ENCODE measurements at places on chromosomes 2 and 18.
A peak's percentile ranks its signal among the peaks of the same experiment; 100 is the strongest.

DNA sequence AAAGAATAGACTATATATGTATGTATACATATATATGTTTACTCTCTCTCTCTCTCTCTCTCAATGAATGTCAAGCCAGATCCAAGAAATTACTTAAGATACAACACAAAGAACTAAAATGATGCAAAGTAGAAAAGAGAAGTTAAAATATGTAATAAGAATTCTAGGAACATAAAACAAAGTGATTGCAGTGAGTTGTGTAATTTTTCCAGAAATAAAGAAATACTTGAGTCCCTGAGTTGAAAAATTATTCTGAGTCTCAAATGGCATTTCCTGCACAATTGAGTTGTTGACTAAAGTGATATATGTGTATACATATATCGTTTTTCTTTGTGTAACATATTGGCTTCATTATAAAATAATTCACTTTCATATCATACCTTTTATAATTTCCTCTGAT is 262.4 kb downstream of the INSIG2 start:
- no peak for DNase-seq

DNA sequence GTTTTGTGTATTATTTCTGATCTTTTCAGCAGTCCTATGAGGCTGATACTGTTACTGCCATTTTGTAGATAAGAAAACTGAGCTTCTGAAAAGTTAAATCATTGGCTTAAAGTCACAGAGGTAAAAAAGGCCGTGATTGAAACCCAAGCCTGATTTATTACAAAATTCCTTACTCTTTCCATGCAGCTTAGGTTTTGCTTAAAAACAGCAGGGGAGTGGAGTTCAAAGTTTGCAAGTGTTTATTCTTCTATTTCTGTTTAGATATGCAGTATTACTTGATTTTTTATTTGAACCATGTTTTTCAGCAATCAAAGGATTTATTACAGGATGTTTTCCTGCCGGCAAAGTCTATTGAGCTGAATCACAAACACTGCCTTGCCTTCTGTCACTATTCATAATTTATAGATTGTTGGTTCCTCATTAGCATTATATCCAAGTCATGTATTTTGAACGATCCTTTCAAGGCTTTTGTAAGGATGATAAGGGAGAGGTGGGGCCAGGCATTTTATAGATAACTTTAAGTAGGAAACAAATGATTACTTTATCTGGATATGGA is 31.9 kb upstream of the MSTN start:
- DNase-seq, result no peak

- DNase-seq, result no peak
These were observed 37.0 kb downstream of the MAL start for GRCh38 chr2:95062242-95063085.

DNA sequence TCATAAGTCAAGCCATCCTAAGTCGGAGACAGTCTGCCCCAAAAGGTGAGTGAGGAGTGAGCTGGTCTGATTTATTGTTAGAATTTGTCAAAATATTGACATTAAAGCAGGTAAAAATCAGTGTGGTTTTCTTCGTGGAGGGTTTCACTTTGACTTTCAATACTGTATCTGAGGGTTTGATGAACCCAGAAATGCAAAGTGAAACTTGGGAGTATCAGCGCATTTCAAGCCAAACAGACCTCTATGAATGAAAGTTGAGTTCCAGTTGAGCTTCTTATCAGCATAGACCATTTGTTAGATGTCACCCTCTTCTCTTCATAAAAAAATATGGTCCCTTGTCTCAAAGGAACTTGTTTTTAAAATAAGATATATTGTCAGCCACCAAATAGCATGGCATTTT is 21.7 kb upstream of the CXCR4 start:
- no peak for DNase-seq

GRCh38 chr2:157497638-157498314 is 53.9 kb upstream of the CYTIP start:
- DNase-seq, result peak; percentile 43

GRCh38 chr2:238420878-238421694 is 5.6 kb upstream of the ASB1 start:
- DNase-seq, result peak; percentile 56

GRCh38 chr18:12921178-12921577 is 26.6 kb upstream of the SEH1L start:
- no peak for DNase-seq

DNA sequence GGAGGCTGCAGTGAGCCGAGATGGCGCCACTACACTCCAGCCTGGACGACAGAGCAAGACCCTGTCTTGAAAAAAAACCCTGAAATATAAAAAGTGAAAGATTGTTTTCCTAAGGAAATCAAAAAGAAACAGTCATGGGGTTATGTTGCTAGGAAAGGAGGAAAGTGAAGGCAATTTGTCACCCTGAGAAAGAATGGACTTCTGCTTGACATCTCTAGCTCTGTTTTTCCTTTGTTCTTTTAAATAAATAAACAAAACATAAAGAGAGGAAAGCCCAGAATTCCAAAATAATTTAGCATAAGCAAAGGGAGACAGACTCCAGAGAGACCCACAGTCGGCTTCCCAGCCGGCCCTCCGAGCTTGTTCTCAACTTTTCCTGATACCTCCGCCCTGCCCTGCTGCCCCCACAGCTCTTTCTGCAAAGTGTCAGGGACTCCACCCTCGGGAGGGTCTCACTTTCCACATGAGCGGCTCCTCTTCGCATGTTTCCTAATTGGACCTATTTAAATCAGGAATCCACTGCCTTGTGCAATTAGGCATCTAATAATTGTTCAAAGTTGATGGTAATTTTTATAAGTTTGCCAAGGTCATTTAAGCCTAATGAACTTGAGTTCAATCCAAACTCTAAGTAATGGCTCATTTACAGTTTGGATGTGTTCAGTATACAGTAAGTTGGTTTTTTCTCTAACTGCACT is 49.8 kb upstream of the COPS8 start:
- DNase-seq, result no peak

DNA sequence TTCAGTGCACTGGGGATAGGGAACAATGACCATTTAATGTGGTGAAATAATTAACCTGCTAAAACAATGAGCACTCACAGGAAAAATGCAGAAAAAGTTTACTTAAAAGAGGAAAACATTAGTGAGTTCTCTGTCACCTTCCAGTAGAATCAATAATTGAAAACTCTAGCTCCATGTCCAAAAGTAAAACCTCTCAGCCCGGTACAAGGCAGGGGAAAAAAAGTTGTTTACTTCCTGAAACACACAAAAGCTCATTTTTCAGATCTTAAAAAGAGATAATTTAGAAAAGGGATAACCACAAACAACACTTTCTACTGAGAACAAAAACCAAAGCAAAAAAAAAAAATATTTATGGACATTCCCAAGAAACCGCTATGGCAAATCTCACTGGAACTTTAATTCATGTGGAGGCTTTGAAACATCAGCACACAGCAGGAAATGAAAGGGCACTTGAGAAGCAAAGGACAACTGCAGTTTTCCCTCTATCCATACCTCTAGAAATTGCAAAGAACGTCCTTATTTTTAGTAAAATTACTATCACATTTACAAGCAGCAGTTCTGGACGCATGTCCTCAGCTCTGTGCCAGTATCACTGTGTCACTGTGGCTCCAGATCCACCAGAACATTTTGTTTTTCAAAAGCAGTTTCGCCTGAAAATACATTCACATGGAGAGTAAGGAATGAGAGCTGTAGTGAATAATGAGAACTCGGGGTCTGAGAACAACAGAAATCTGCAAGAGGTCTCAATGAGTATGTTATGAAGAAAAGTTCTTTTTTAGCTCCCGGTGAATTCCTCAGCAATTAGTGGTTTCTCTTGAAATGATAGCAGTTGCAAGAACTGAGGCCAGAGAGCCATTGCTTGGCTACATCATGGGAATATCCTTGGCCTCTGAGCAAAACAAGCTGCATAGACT is 44.7 kb upstream of the DNAH7 start:
- peak; percentile 70 for DNase-seq

- no peak for DNase-seq
These were observed 34.9 kb downstream of the SCTR start for GRCh38 chr2:119489232-119489952.

- DNase-seq, result no peak
These were observed 249.5 kb upstream of the KLHL14 start for GRCh38 chr18:33022370-33022769.

DNA sequence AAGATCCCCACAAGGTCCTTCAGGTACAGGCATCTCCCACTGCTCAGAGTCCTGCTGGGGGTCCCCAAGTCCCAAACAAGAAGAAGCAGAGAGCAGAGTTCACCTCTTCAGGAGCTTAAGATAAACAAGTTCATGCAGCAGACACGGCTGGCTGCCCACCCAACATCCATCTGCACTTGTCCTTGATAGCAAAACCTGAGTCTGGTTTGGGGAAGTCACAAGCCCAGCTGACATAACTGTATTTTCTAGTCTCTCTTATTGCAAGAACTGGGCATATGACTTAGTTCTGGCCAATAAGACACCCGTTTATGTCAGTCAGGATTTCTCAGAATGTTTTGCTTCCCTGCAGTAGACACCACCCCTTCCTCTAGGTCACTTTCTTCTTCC is 31.8 kb downstream of the AFF3 start:
- no peak for DNase-seq

DNA sequence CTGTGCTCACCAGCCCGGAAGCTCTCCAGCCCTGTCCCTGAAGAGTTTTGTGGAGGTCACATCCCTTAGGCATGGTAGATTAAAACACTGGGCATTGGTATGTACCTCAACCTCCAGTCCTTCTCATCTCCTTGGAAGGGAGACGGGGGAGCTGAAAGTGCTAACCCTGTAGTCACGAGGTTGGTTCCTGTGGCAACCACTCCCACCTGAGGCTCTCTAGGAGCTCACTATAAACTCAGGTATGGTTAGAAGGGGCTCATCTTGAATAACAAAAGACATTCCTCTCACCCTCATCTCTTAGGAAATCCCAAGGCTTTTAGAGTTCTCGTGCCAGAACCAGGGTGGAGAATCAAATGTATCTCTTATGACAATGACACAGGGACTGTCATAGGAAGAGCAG is 43.0 kb upstream of the MGAT4A start:
- no peak for DNase-seq

- DNase-seq, result no peak
These were observed 38.7 kb downstream of the DCDC2C start for GRCh38 chr2:3741867-3742602.

GRCh38 chr2:224969095-224969494 is 73.2 kb downstream of the DOCK10 start:
- no peak for DNase-seq

GRCh38 chr2:30633039-30633438 is 174.2 kb downstream of the CAPN13 start:
- DNase-seq, result no peak

DNA sequence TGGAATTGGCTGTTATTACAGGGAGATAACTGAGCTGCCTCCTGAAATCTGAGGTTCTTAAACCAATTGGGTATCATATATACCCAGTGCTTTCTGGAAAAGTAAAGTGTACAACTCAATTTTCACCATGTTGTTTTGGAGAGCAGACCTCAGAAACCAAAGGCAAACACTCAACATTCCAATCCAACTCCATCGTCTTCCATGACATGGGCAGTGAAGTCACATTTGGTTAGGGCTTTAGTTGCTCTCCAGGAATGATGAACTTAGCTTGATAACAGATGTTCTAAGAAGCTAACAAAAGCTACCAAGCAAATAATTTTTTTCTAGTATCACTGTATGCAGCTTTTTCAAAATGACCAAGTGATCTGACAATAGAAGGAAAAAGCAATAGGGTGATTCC is 107.0 kb upstream of the SLC35G4 start:
- peak; percentile 37 for DNase-seq

DNA sequence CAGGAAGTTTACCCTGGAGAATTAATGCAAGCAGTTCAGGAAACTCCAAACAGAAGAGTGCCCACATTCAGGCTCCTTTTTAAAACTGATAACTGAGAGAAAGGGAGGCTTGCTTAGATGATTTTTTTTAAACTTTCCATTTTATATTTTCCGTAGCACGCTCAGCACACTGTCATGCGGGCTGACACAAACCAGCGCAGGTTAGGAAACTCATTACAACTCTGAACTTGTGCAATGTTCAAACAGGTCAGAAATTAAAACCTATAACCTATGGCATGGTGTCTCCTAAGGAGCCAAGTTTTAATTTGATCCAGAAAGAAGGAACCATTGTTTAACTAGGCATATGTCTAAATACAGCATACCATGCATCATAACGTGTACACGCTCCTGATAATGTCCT is 117.7 kb upstream of the SMIM21 start:
- DNase-seq, result peak; percentile 13

DNA sequence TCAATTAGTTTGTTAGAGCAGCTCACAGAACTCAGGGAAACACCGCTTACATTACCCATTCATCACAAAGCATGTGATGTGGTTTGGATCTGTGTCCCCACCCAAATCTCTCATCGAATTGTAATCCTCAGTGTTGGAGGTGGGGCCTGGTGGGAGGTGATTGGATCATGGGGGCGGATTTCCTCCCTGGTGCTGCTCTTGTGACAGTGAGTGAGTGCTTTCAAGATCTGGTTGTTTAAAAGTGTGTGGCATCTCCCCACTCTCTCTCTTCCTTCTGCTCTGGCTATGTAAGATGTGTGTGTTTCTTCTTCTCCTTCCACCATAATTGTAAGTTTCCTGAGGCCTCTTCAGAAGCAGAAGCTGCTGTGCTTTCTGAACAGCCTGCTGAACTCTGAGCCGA is 63.5 kb upstream of the AGPS start:
- no peak for DNase-seq

GRCh38 chr2:150178591-150178990 is 308.9 kb downstream of the RND3 start:
- DNase-seq, result no peak

DNA sequence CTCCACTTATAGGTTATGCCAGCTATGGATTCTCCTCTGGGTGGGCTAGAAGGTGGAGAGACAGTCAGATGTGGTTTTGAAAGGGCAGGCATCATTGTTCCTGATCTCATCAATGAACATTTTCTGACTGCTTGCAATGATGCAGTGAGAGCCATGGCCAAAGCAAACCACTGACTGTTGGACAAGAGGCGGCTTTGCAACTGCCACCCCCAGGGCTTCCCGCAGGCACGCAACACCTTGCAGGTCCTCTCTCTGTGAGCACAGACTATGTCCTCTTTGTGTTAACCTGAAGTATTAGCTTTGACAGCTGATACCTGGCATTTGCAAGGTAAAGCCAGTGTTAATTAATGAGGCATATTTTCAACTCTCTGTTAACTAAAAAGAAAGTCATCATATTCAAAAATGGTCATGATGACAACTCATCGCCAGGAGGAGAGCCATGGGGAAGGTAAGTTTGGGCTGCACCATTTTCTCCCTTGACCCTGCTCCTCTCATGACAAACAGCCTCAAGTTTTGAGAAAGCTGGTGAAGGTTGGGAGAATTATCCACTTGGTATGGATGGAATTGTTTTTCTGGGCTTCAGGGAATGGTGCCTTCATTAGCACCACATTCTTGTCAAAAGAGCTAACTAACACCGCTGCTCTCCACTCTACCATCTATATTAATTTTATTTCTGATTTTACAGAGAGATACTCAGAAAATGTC is 14.9 kb upstream of the FAM124B start:
- DNase-seq, result no peak

All from RPMI7951 (cell line).